Ureter (tissue), 1 donor: ENCODE measurements at places on chromosomes 4 and X. TPM values are rescaled to one million over a fixed set of nuclear protein-coding genes. Genes with fewer than 3 reads are reported as not detected.

DNA sequence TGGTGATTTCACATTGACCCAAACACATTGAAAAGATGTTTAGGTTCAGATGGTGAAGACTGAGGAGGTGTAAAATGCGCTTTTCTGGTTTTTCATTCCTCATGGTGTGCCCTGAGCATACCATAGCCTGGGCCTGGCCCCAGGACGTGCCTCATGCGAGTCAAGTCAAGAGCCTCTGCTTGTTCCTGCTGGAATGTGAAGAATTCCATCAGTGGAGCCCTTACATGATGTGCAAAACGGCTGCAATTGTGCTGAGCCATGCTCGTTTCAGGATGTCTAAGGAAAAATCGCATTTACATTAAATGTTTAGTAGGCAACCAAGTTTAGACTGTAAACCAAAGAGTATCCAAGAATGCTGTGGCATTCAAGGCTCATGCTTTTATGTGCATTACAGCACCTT is 34.9 kb downstream of the GYG2 start:
- no peak for DNase-seq

DNA sequence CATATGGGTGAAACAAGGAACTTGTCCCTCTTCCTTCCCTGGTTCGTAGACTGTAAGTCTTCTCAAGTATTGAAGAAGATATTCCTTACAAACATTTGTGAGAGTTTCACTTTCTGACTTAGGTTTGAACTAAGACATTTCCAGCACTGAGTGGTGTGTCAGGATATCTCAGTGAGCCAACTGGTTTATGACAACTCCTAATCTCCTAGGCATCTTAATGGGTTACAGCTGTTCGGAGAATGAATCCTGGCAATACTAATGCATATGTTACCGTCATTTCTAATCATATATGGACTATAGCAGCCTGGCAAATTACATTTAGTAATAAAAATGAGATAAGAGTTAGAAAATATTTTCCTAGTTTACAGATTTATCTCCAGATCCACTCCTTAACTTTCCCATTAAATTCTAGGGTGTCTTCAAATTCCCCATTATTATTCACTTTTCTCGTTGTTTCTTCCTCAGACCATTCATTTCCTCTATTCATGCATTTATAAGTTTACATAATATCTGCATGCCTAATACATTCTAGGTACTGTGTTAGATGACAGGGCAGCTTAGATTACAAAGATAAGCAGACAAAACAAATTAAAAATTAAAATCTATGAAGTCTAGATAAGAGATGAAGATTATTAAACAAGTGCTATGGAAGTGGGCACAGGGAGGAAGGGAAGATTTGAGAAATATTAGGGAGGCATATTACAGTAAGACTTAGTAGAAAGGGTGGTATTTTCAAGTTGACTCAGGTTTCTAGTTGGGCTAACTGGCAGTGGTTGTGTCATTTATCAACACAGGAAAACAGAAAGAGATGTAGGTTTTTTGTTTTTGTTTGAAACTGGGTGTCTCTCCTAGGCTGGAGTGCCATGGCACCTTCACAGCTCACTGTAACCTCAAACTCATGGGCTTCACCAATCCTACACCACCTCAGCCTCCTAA is 173.9 kb downstream of the WDFY3 start:
- no peak for DNase-seq

DNA sequence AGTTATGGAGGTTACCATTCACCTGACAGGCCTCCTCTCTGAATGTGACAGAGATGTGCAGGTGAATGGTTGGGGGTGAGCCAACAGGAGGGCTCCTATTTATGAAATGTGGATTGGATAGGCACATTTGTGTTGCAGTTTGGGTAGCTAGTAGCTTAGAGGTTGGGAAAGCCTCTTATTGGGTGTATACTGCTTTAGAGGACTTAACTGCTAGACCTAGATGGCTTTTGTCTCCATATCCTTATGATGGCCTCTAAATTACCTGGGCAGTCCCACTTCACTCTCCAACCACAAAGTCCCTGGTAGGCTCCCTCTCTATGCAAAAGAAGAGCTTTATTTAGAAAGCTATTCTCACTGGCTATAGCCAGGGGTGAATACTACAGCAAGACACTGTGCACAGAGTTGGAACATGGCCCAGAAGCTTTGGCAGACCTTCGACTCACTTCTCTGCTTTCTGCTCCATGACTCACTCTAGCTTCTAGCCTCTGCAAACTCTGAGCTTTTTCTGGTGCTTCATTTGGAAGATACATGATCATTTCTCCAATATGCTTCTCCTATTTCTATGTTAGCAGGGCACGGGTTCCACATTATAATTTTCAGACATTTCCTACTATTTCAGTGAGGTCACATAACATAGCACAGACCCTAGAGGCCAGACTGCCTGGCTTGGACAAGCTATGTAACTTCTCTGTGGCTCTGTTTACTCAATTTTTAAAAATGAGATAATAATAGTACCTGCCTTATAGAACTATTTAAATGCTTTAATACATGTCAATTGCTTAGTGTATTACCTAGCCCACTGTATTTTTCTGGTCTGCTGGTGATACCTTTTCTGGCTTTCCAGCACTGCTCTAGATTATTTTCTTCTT is 6.0 kb upstream of the VGLL1 start:
- DNase-seq, result peak; percentile 84

- DNase-seq, result no peak
These were observed 387.7 kb upstream of the TEX13C start for GRCh38 chrX:124931958-124932357.

DNA sequence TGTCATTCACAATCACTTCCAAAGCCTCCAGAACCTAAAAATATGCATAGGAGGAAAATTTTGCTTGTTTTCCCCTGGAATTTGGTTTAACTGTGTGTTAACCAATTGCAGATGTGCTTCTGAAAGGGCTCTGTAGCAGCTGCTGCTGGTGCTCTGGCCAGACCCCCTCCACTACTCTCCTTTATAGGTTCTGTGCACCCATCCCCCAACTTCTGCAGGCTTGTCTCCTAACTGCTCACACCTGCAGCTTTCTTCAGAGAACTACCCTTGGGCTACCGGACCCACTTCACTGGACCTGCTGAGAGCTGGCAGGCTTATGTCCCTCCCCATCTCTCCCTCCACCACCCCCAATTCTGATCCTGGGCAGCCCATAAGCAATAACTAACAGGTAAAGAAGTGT is 662.1 kb upstream of the DIPK2B start:
- no peak for DNase-seq

CT45A10 gene
- not detected for total RNA-seq

- no peak for DNase-seq
These were observed 129.8 kb upstream of the NKX1-1 start for GRCh38 chr4:1535926-1536578.

DNA sequence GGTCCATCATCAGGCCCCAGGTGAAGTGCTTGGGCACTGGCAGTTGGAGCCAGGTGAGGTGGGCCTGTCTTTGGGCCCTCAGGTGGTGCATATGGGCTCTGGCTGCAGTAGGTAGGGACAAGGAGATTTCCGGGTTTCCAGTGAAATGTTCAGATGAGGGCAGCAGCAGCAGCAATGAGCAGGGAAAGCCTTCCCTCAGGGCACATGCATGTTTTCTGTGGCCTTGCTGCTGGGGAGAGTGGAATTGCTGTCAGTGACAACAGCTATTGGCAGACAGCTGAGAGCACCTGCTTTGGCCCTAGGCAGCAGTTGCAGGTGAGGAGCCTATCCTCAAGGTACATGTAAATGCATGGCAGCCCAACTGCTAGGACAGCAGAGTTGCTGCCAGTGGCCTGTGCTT is 58.9 kb upstream of the QRFPR start:
- no peak for DNase-seq

DNA sequence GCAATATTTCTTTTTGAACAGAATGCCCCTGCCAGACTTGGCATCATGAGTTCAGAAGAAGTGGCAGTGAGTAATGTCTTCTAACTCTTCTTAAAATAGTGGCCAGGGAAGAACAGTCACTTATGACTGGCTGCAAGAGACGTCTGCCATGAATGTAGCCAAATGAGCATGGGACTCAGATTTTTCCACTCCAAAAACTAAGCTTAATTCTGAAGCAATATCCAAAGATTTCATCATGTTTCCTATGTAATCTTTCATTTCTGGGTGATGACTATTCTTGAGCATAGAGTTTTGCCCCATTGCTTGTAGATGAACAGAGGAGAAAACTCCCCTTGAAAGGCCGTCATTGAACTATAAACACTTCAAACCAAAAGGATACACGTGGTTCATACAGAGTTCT is 11.8 kb downstream of the AMBN start:
- no peak for DNase-seq

DNA sequence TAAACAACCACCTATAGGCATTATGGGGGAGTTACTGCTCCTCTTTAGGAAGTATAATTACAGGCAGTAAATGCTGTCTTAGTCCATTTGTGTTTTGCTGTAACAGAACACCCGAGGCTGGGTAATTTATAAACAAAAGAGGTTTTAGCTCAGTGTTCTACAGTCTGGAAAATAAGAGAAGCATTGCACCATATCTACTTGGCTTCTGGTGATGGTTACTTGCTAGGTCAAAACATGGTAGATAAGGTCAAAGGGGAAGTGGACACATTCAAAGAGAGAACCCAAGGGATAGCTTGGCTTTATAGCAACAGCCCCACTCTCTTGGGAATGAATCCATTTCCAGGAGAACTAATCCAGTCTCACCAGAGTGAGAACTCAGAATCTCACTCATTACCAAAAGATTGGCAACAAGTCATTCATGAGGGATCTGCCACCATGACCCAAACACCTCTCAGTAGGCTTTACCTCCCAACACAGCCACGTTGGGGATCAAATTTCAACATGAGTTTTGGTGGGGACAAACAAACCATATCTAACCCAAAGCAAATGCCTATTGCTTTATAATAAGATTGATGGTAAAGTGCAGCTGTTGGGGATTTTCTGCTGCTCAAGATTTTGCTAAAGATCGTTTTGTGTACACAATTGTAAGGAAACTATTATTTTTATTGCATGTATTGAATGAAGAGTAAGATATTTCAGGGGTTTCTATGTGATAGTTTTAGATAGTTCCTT is 32.6 kb downstream of the STAG2 start:
- DNase-seq, result no peak

GRCh38 chrX:136032370-136032769 is 47.1 kb downstream of the SLC9A6 start:
- DNase-seq, result no peak
